ENCODE measurements at places on chromosomes 3 and 15.

DNA sequence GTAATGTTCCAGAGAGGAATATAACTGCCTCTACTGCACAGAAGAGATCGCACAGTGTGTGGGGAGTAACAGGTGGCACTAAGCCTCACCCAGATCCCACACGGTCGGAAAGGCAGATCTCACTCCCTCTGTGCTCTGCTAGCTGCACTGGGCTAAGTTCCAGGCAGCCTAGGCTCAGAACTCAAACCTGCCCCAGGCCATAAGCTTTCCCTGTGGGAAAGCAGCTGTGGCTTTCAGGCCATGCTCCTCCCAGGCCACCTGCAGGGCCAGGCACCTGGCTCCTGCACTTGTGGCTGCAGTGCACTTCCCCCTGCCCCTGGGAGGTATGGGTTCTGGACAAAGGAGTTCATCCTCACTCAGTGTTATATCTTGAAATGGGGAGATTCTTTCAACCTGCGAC lies 27.5 kb downstream of the PCCB start:
- no peak for DNase-seq

DNA sequence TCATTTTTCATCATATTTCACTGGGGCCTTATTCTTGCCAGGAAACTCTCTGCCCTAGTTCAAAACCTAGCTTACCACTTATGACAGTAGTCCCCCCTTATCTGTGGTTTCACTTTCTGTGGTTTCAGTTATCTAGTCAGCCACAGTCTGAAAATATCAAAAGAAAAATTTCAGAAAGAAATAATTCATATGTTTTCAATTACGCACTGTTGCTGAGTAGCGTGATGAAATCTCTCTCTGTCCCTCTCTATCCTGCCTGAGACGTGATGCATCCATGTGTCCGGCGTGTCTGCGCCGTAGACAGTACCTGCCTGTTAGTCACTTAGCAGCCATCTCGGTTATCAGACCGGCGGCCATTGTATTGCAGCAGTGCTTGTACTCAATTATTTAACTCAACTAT lies 369.9 kb upstream of the MCTP2 start:
- DNase-seq = no peak

DNA sequence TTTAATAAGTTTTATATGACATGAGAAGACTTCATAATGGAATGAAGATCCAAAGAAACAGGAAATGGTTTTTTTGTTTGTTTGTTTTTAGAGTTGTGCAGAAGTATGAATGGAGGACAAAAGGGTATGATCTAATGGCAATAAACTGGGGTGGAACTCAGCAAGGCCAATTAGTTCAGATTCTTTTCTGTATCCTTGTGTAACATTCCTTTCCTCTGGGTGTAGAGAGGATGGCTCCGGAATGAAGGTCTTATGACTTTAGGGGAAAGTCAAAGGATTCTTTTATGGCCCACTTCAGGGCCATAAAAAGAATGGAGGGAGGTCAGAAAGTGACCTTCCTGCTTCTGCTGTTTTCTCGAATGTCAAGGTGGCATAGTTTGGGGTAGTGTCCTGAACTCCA lies 152.6 kb downstream of the DPH6 start:
- DNase-seq = no peak

- DNase-seq = peak; percentile 51
These were observed 54.7 kb upstream of the GK5 start for GRCh38 chr3:142279965-142280590.

GRCh38 chr3:43852066-43852465 lies 161.3 kb downstream of the ABHD5 start:
- no peak for DNase-seq

GRCh38 chr15:40487816-40488682 lies 17.3 kb downstream of the CHST14 start:
- DNase-seq = no peak

GRCh38 chr3:127263586-127264231 lies 24.1 kb downstream of the PRR20G start:
- no peak for DNase-seq

DNA sequence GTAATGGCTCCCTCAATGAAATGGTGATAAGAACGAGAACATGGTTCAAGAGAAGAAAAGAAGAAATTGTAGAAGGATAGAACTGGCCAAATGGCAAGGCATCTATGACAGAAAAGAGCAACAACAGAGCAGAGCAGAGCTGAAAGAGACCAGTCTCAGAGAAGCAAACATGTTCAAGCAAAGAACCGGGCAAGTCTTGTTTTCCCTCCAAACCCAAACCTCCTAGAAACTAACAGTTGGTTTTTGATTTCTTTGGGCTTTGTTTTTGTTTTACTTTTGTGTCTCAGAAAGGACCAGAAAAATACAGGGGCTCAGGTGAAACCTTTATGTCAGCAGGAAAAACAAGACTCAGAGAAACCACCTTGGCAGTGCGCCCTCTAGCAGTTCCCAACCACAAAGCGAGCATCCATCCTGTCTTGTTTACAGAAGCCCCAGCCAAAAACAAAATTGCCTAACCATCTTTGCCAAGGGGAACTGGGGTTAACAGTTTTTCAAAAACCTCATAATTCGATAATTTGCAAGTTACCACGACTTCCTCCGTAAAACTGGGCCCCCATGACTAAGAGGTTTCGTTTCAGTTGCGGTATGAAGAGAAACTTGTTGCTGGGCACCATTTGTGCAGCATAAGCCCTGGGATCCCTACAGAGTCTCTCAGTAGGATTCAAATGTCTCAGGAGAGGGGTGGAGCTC lies 159.2 kb upstream of the SLC24A5 start:
- peak; percentile 3 for DNase-seq

GRCh38 chr15:63067306-63067705 lies 24.8 kb downstream of the TPM1 start:
- no peak for DNase-seq

DNA sequence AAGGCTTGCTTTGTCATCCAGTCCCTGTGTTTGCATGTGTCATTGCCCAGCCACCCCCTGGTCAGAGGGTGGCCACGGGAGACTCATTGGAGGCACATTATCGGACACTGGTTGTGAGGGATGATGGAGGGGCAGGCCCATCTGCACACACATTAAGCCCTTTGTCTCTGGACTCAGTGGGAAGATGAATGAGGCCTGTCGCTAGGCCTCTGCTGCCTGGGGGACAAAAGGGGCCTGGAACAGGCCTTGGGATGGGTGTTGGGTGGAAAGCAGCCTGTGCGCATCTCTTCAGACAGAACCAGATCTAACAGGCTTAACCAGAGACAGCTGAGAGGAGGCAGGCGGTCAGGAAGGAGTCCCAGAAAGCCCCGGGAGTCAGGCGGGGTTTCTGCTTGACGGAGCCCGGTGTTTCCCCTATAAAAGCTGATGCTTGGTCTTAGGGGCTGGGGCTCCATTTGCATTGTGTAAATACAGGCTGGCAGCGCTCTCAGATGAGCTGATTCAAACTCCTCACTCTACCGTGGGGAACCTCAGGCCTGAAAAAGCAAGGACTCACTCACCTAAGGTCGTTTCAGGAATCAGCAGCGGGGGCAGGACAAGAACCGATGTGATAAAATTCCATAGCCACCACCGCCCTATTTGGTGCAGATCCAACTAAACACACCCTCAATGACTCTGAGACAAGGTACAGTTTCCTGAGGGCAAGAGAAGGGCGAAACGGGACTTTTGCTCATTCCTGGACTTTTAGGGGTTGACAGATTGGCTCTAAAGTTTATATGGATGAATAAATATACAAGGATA lies 17.1 kb upstream of the SKIC8 start:
- no peak for DNase-seq

DNA sequence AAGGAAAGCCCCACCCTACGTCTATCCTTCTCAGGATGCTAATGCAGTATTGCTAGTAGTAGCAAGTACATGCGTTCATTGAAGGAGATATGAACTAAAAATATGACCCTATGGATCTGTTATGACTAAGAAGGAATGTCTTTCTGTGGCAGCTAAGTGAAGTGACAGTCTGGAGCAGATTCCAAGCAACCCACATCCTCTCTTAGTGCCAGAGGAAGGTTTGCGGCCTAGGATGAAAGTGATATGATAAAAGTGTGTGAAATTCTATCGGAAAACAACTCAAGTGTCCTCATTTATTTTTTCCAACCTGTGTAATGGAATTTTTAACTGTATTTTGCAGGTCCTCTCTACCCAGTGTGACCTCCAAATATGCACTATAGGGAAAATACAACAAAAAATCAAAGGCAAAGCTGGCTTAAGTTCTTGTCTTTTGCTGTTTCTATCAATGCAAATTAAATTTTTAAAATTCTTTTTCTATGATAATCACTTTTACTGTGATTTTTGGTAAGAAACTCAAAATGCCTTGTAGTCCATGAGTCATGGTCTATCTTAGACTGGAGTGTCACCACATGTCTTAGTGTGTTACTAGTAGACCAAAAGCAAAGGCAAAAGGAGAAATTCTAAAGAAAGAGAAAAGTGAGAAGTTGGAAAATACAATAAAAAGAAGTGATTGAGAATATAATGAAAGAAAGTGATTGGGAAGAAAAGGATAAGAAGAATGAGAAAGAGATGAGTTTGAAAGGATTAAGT lies 161.2 kb upstream of the TMCO5A start:
- DNase-seq = no peak

GRCh38 chr3:122772827-122773226 lies 20.8 kb downstream of the HSPBAP1 start:
- no peak for DNase-seq

- DNase-seq = no peak
These were observed 287.5 kb downstream of the RBMS3 start for GRCh38 chr3:29568355-29568754.

DNA sequence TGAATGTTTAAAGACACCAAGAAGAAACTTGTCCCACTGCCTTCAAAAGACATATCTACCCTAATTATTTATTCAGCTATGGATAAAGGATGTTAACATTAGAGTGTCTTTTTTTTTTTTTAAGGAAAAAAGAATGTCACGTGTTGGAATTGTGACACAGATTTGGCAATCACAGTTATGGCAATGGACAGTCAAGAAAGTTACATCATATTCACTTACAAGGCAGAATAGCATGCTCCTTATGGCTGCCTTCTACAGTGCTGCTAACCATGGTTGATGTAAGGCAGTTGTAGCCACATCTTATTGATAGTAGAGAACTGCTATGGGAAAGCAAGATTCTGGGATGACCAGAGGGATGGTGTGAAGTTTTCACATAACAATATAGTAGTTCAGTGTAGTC lies 128.8 kb upstream of the ZBTB20 start:
- no peak for DNase-seq

DNA sequence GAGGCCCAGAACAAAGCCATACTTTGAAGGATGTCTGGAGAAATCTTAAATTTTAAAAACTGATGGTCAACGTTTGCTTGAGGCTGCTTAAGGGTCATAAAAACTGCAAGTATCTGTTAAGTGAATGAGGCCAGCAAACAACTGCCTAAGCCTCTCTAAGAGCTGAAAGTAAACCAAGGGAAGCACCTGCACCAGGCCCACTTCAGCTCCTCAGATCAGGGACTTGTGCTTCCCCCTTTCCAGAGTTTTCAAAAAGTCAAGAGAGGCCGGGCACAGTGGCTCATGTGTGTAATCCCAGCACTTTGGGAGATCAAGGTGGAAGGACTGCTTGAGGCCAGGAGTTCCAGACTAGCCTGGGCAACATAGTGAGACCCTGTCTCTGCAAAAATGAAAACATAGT lies 9.1 kb downstream of the FBXL22 start:
- DNase-seq = no peak

DNA sequence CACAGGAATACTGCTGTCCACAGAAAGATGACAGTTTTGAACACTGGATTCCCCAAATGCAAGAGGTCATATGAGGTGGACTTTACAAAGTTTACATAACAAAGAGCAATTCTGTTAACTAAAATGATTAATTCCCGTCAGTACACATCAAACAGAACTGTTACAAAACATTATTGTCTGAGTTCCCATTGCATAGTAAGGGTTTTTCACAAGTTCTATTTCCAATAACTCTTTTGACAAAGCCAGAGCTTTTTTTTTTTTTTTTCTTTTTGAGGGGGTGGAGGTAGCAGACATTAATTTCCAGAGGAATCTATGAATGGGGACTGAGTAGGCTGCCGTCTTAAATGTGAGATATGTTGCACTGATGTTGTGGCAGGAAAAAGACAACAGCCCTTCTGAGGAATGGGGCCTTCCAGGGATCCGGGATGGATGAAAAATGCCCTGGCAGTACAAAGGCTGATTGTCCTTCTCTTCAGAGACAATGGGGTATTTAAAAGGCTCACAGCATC lies 178.1 kb upstream of the KBTBD8 start:
- DNase-seq = no peak

DNA sequence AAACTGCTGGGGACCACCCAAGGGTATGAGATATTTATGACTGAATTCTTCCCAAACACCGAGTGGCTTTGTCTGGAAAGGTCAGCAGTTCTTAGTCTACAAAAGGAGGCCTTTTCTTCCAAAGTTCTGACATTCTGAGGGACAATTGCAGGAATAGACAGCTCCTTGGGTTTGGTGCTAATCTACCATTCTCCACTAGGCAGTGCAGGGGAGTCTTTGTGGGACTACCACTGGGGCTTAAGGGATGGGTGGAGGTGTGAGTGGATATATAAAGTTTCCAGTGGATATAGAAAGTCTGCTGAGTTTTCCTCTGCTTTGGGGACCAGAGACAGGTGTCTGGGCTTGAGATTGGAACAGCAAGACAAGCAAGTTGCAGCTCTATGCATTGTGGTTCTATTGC lies 62.7 kb downstream of the EXOG start:
- DNase-seq = no peak

GRCh38 chr3:65018801-65019200 lies 331.0 kb upstream of the ADAMTS9 start:
- no peak for DNase-seq

GRCh38 chr3:184619787-184620430 lies 58.3 kb downstream of the EPHB3 start:
- DNase-seq = no peak

- DNase-seq = no peak
These were observed 384.3 kb downstream of the MCTP2 start for GRCh38 chr15:94615688-94616087.

GRCh38 chr3:72750405-72750965 lies 97.8 kb downstream of the SHQ1 start:
- no peak for DNase-seq

- DNase-seq = no peak
These were observed 144.3 kb upstream of the ADAMTS9 start for GRCh38 chr3:64832098-64832497.

DNA sequence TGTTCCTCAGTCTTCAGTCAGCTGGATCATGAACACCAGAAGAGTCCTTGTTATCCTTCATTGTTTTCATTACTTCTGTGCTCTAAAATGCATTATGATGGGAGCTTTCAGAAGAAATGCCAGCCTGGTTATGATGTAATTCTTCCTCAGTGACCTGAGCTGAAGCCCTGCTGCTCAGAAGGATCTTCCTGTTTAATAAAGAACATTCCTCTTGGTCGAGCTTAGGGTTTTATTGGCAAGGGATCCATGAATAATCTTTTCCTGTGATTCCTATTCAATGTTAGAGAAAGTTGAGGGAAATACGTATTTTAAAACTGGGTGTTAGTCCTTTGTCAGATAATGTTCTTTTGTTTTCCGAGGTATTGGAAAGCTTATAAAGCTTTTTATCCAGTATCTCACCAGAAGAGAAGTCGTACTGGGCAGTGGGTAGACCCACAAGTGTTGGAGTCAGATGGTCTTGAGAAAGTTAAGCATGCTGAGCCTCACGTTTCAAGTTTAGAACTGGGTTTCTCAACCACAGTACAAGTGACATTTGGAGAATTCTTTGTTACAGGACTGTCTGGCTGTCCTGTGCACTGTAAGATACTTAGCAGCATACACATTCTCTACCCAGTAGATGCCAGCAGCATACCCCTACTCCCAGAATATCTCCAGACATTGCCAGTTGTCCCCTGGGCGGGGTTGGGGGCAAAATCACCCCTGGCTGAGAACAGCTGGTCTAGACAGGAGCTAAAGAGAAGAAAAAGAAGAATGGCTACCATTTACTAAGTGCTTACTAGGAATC lies 212.3 kb upstream of the BHLHE40 start:
- no peak for DNase-seq

- DNase-seq = no peak
These were observed 1.9 kb downstream of the FGF7 start for GRCh38 chr15:49424954-49425353.
